ENCODE measurements at places on chromosomes 12 and 14.

DNA sequence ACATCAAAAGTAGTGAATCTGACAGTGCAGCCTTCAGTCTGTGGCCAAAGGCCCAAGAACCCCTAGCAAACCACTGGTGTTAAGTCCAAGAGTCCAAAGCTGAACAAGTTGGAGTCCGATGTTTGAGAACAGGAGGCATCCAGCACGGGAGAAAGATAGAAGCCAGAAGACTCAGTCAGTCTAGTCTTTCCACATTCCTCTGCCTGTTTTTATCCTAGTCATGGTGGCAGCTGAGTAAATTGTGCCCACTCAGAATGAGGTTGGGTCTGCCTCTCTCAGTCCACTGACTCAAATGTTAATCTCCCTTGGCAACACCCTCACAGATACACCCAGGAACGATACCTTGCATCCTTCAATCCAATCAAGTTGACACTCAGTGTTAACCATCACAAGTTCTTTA is 1255.4 kb downstream of the LRFN5 start:
- H3K4me1 ChIP-seq = no peaks in the 10 kb centered on the region
- H3K36me3 ChIP-seq = no peaks in the 10 kb centered on the region
- no peak for DNase-seq
- H3K27ac ChIP-seq = no peak overlapping the region
- H3K27me3 ChIP-seq = no peaks in the 10 kb centered on the region
- H3K4me3 ChIP-seq = no peak overlapping the region

DNA sequence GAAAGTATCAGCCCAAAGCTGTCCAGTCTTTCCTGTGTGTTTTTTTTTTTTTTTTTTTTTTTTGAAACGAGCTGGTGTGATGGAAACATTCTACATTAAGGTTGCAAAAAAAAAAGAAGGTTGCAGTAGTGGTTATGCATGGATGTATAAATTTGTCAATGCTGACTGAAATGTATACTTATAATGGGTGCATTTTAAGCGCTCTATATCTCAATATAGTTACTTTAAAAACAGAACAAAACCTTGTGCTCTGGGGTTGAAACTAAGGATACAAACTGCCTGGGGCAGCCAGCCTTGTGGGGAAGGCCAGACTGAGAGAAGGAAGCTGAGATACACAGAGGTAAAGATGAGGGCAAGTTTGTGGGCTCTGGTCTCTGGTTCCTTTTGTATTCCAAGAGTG is 87.3 kb upstream of the RMST start:
- no peaks in the 10 kb centered on the region for H3K36me3 ChIP-seq
- H3K4me1 ChIP-seq = no peaks in the 10 kb centered on the region
- H3K27ac ChIP-seq = no peak overlapping the region
- H3K27me3 ChIP-seq = no peaks in the 10 kb centered on the region
- DNase-seq = no peak

GRCh38 chr14:81710232-81710845 is 176.7 kb upstream of the SEL1L start:
- H3K4me3 ChIP-seq = no peak overlapping the region
- H3K27me3 ChIP-seq = no peaks in the 10 kb centered on the region
- no peaks in the 10 kb centered on the region for H3K4me1 ChIP-seq
- no peak overlapping the region for H3K27ac ChIP-seq

- DNase-seq = no peak
- H3K27ac ChIP-seq = peak overlapping the region; percentile 96
- H3K36me3 ChIP-seq = peaks cover 6% of the 10 kb centered on the region
- peaks cover 49% of the 10 kb centered on the region for H3K4me1 ChIP-seq
- H3K4me3 ChIP-seq = peak overlapping the region; percentile 98
These were observed 510 bp downstream of the EIF2S1 start for GRCh38 chr14:67360470-67361206.

DNA sequence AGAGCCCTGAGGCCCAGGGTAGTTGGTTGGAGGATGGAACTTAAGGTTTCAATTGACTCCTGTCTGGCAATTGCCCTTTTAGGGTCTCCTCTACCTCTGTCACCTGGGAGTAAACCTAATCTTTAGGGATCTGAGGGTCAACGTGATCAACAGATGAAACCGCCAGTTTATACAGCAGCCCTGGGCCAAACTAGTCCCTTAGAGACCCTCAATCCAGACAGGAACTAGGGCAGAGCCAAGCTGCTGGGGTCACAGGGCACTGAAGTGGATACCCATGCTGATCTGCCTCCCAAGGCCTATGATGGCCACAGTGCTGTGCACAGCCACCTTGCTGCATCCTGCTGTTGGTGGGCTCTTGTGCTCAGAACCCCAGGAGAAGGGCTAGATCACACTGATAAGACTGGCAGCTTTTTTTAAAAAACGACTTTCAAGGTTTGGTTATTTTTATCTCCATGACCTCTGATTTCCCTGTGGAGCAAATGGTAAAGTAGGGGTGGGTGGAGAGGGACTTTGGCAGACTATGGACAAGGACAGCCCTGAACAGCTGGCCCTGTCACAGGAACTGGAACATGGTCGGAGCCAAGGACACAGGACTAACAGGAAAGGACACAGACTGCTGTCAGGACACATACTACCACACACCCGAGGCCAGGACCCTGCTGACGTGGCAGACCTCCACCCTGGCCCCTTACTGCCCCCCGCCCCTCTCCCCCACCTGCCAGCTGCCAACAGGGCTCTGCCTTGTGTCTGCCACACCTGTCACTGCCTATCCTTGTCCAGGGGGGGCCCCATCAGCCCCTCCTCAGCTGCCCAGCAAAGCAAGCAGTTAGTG is 474 bp downstream of the FITM1 start:
- peaks cover 25% of the 10 kb centered on the region for H3K4me1 ChIP-seq
- no peaks in the 10 kb centered on the region for H3K27me3 ChIP-seq
- DNase-seq = no peak
- no peak overlapping the region for H3K4me3 ChIP-seq
- peak overlapping the region; percentile 38 for H3K27ac ChIP-seq

DNA sequence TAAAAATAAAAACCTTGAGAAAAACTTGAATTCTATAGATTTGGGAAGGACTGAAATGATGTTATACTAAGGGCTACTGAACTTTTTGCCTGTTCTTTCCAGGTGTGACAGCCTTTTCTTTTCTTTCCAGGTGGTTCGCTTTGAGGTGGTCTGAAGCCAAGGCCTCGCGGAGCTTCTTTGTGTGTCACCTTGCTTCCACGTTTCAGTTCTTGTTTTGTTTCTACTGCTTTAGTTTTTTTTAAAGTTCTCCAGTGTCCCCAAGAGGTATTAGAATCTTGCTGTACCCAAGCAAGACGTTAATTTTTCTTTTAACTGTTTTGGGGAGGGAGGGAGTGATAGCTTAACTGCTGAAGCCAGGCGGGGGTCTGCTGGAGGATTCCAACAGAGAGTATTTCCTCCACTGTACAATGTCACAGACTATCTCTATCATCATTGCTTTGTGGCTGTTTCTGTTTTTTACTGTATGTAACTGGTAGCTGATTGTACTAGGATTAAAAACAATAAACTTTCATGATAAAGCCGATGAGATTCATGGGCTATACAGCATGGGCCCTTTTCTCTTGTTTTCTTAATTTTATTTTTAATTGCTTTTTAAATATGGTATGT is 40.2 kb downstream of the PROX2 start:
- no peaks in the 10 kb centered on the region for H3K27me3 ChIP-seq
- H3K36me3 ChIP-seq = peaks cover 15% of the 10 kb centered on the region
- DNase-seq = no peak
- peak overlapping the region; percentile 62 for H3K4me3 ChIP-seq
- H3K4me1 ChIP-seq = peaks cover 37% of the 10 kb centered on the region
- peak overlapping the region; percentile 80 for H3K27ac ChIP-seq

GRCh38 chr12:33654313-33654712 is 214.7 kb upstream of the SYT10 start:
- no peaks in the 10 kb centered on the region for H3K27me3 ChIP-seq
- H3K27ac ChIP-seq = no peak overlapping the region
- no peaks in the 10 kb centered on the region for H3K4me1 ChIP-seq
- no peak overlapping the region for H3K4me3 ChIP-seq
- no peaks in the 10 kb centered on the region for H3K36me3 ChIP-seq

- no peaks in the 10 kb centered on the region for H3K4me1 ChIP-seq
- no peak overlapping the region for H3K4me3 ChIP-seq
- DNase-seq = no peak
- peaks cover 33% of the 10 kb centered on the region for H3K27me3 ChIP-seq
- no peaks in the 10 kb centered on the region for H3K36me3 ChIP-seq
These were observed 6.9 kb upstream of the RD3L start for GRCh38 chr14:103949131-103949790.

GRCh38 chr12:20409607-20410377 is 41.5 kb downstream of the PDE3A start:
- no peak overlapping the region for H3K4me3 ChIP-seq
- peaks cover 4% of the 10 kb centered on the region for H3K27me3 ChIP-seq
- DNase-seq = no peak
- no peaks in the 10 kb centered on the region for H3K4me1 ChIP-seq
- no peak overlapping the region for H3K27ac ChIP-seq

DNA sequence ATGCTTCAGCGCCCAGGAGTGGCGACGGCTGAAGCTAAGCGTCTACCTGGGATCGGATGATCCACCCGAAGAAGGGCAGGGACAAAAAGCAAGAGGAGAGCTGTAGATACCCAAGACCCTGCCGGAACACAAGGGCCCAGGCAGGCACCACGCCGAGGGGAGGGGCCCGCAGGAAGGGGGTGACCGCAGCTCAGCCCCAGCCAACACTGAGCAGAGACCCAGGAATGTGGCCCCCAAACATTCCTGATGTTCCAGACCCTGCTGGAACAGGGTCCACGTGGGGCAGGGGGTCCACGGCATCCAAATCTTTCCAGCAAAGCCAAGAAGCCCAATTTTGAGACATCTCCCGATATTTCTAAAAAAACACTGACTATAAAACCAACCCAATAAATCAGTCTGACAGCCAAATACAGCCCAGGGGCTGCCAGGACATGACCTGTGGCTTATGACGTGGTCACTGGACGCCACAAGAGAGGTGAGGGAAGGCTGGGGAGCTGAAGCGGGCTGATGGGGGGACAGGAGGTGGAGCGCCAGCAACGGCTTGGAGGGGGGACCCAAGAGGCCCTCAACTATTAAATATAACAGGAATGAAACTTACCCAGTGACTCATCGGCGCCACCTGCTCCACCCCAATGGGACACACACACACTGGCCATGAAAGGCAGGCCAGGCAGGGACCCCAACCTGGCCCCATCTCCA is 58.9 kb downstream of the NCOR2 start:
- H3K27ac ChIP-seq = no peak overlapping the region
- no peak overlapping the region for H3K4me3 ChIP-seq
- no peak for DNase-seq
- H3K36me3 ChIP-seq = no peaks in the 10 kb centered on the region
